Occipital lobe (tissue), 3 donors: ENCODE measurements at places on chromosomes 7 and 10.

- no peak for DNase-seq
Observed at GRCh38 chr10:100819424-100819823, 74.0 kb downstream of the PAX2 start.

GRCh38 chr7:139476891-139477290 lies 6.6 kb downstream of the KLRG2 start:
- DNase-seq, result no peak

DNA sequence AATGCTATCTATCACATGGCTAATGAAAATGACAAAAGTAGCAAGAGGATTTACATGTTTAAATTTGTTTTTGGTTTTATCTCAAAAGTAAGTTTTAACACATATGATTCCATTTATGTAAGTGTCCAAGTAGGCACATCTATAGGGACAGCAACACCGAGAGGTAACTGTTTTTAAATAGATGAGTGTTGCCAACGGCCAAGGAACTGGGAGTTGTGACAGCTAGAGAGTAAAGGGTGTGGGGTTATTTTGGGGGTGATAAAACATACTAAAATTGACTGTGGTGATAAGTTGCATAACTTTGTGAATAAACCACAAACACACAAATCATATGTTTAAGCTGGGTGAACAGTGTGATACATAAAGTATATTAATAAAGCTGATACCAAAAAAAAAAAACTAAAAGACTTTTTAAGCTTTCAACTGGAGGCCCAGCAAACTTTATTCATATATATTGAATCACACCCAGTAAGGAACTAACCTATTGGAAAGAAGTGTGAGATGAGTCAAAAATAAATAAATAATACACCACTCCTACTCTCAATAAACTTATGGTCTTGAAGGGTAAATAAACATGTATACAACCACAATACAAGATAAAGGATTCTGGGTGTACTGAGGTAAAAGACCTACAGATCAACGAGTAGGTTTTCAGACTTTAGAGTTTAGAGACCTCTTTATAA lies 33.0 kb downstream of the LRRC72 start:
- DNase-seq, result no peak

DNA sequence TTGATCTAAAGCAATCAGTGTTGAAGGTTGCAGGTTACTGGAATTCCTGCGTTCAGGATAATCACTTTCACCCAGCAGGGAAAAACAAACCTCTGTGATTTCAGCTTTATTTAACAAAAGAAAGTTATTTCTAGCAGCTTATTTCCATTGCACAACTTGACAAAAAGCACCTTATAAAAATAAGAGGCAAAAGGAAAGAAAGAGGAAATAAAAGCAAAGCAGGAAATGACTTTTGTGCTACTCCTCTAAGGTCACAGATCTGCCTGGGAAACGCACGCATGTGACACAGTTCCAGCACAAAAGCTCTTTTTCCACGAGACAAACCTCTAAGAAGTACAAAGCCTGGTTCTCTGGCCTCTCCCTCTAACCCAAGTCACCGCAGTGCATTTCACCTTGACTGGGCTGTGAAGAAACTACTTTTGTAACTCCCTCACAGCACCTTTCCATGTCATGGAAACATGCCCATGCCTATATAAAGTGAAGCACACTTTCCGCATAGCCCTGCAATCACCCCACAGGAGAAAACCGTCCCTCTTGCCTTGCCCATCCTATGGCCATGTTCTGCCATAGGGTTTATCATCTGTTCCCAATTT lies 870 bp downstream of the ANK3 start:
- DNase-seq, result no peak
